ENCODE measurements at places on chromosomes 11 and 22.

DNA sequence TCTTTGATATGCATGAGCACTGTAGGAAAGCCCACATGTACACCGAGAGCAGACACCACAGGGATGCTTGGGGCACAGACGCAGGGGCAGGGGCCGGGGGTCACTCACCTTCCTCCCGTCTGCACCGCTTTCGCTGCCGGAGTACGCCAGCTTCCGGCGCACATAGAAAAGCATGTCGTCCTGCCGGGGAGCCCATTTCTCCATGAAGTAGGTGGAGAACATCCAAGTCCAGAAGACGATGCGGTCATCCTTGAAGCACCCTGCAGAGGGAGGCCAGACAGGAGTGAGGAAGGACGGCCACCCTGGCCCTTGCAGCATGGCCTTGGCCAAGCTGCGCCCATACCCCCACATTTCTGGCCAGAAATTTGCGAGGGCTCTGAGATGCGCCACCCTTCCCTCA lies 28.8 kb downstream of the KIAA0930 start:
- DNase-seq: no peak

GRCh38 chr22:27730641-27731433 lies 70.7 kb downstream of the MN1 start:
- no peak for DNase-seq

GRCh38 chr11:47466701-47467250 lies 17.8 kb upstream of the RAPSN start:
- DNase-seq: peak; percentile 65

- DNase-seq: no peak
Measured at GRCh38 chr11:67998150-67999045, 5.5 kb downstream of the UNC93B1 start.

DNA sequence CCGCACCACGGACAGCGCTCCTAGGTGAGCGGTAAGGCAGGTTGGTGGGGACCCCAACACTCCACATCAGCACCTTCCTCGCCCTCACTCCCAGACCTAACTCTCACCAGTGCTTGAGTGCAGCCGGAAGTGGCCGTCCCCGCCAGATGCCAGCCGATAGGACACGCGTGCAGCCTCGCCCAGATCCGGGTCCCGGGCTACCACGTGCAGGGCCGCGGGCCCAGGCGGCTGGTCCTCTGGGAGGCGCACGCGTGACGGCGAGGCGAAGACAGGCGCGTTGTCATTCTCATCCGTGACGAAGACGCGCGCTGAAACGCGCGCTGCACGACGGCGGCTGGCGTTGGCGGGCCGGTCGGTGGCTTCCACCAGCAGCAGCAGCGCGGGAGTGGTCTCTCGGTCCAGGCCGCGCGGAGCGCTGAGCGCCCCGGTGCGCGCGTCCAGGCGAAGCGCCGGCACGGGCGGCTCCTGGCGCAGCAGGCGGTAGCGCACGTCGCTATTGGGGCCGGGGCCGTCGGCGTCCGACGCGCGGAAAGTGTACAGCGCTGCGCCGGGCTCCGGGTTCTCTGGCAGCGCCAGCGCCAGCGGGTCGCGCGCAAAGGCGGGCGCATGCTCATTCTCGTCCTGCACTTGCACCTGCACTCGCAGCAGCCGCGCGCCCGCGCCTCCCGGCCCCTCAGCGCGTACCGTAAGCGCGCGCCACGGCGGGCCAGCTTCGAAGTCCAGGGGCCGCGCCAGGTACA lies 10.8 kb upstream of the TPP1 start:
- DNase-seq: peak; percentile 21

- no peak for DNase-seq
Measured at GRCh38 chr11:131179836-131180235, 190.6 kb upstream of the NTM start.

DNA sequence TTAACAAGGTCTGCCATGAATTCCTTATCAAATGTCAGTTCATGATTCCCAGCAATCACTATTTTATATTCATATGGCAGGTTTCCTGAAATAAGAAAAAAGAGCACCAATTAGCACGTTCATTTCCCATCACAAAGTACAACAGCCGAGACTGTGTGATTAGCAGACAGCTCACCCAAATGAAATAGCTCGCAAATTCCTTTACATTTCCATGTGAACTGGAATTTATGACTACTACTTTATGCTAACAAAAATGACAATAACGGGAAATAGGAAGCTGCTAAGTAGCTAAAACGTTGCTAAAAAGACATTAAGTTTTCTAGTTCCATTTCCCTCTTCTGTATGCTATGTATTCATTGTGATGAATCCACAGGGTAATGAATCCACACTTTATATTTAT lies 90.7 kb downstream of the MPPED2 start:
- DNase-seq: no peak

DNA sequence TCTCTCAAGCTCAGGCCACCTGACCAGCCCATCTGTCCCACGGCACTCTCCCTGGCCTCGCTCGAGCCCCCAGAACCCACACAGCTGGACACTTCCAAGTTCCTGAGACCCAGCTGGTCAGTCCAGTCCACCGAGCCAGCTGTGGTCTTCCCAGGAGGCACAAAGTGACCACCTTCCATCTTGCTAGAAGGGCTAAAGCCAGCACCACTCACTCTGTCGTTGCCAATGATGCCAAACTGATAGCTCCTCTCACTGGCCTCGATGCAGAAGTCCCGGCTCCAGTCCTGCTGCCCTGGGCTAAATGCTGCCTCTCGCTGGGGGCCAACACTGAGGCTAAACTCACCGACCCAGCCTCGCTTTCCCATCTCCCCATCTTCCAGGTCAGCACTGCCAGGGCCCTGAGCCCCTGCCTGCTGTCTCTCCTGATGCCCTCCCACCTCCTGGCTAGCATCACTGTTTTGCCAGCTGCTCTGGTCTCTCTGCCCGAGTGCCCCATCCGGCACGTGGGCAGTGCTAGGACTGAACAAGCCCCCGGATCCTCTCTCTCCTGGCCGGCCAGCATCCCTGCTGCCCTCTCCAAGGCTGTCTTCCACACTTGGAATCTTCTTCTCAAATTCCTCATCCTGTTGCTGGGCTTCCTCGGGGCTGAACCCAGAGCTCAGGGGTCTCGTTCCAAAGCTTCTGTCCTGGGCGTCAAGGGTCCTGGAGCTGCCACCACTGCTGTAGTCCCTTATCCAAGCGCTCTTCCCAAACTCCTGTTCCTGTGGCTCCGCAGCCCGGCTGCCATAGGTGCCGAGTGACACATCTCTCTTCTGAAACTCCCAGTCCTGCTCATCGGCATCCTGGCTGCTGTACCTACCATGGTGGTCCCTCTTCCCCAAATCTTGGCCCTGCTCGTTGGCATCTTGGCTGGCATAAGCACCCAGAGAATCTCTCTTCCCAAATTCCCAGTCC lies 15.4 kb downstream of the TNKS1BP1 start:
- no peak for DNase-seq

DNA sequence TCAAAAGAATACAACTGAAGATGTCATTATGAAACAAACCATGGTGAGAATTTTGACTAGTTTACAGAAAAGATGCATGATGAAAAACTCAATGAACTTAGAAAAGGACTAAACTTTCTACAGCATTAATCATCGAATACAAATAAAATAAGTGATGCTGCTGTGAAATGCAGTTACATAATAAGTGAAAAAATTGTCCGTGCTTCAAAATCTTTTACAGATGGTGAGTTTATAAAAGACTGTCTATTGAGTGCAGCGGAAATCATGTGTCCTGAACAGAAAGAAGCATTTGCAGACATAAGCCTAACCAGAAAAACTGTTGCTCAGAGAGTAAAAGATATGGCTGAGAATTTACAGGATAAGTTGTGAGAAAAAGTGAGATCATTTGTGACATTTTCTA lies 33.8 kb downstream of the NEAT1 start:
- DNase-seq: no peak

- DNase-seq: no peak
Measured at GRCh38 chr11:122984186-122985011, 2.8 kb upstream of the BSX start.

DNA sequence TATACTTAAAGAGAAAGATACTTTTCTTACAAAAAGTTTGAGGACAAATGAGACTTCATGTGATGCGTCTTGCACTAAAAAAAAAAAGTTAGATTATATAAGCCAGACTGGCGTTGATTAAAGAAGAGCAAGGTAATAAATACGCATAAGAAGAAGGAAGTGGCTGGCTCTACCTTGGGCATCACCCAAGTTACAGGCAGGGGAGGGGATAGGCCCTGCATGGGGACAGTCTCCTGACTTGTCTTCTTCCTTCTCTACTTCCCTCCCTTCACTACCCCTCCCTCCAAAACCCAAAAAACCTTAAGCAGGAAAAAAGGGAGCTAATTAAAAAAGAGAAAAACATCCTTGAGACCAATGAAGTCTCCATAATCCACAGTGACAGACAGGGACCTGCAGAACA lies 22.3 kb upstream of the TMA7B start:
- no peak for DNase-seq

DNA sequence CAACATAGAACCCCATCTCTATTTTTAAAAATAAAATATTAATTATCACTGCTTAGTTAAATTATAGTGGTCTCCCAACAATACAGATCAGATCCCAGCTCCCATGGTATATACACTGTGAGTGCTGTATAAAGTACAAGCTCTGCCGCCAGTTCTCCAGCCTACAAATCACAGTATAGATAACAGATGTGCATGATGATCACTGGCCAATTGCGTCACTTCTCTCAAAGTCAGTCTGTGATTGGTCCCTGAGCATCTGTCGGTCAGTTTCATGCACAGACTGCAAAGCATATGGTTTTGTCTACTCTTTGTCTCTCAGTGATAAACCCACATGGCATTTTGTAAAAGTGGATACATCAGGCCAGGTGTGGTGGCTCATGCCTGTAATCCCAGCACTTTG lies 15.7 kb downstream of the PPARA start:
- DNase-seq: no peak

- peak; percentile 65 for DNase-seq
Measured at GRCh38 chr11:118198370-118198769, 21.9 kb upstream of the SCN2B start.

- no peak for DNase-seq
Measured at GRCh38 chr22:30441088-30441487, 15.5 kb downstream of the MTFP1 start.

GRCh38 chr11:34275486-34275885 lies 82.3 kb downstream of the ABTB2 start:
- no peak for DNase-seq

- no peak for DNase-seq
Measured at GRCh38 chr11:119061256-119061655, 4.3 kb upstream of the HYOU1 start.

- DNase-seq: no peak
Measured at GRCh38 chr11:43573233-43573632, 107.3 kb upstream of the HSD17B12 start.

DNA sequence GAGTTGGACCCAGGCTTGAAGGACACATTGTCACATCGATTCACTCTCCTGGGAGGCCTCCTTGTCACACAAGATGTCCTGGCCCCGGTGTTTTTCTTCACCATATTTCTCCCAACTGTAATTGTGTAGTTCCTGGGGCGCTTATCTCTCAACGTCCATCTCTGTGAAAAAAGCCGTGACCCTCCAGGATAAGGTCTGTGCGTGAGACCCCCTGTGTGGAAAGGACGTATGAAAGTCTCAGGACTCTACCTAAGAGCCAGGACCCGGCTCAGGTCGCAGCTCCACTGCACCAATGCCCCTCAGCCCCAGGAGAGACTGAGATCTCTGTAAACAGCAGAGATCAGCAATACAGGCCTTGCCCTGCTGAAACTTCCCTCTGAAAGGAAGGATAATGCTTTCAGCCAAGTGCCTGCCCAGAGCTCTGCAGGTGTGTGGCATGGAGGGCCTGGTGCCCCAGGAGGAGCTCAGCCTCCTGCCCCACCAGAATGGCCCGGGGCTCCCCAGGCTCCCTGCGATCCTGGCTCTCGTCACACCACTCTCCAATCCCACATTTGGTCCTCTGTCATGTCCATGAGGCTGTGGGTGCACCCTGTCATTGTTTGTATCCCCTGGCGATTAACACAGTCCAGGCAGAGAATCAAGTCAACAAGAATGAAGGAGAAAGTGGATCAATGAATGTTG lies 119.2 kb upstream of the TMEM45B start:
- no peak for DNase-seq

GRCh38 chr11:1772270-1773130 lies 8.8 kb upstream of the CTSD start:
- peak; percentile 28 for DNase-seq

DNA sequence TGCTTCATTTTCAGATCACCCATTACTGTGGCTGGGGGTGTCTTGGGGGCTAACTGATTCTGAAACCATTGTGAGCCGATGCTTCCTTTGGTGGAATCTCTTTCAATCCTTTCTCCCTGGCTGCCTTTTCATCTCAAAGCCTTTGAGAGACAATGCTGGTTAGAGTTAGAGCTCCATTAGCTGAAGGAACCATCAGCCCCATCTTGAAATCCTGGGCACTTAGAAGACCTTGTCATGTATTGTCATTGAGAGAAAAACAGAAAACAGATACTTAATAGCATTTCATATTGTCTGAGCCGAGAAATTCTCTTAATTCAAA lies 6.7 kb downstream of the TEAD1 start:
- DNase-seq: no peak

DNA sequence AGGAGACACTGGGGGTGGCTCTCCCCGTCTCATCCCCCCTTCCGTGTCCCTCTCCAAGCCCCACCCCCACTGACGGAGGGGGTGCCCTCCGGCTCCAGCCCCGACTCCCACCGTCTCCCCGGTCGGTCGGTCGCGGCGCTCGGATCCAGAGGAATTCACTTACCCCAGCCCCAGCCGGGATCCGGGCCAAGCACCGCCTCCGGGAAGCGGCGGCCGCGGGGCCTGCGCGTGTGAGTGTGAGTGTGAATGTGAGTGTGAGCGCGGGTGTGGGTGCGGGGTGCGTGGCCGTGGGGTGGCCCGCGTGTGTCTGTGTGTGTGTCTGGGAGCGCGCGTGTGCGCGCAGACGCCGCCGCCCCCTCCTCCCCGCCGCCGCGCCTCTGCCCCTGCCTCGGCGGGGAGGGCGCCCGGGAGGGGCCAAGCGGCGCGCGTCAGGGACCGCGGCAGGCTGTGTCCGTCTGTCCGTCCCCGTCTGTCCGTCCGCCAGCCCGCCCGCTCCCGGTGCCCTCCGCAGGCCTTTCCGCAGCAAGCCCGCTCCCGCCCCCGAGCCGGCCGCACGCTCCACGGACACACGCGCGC lies at the start of gene ELFN2:
TSS of gene ELFN2 (minus strand) at position 345 of the 576 bp plus-strand sequence. CDS start 51,945 bp downstream, outside the sequence.
- DNase-seq: peak; percentile 28

Measured in caudate nucleus (tissue), 63 donors.